Activated T-cell treated with anti-CD3 and anti-CD28 coated beads, Interleukin-2, amount 50 U/mL, for 1 hour (primary cell): ENCODE measurements at places on chromosomes 5 and 9.

DNA sequence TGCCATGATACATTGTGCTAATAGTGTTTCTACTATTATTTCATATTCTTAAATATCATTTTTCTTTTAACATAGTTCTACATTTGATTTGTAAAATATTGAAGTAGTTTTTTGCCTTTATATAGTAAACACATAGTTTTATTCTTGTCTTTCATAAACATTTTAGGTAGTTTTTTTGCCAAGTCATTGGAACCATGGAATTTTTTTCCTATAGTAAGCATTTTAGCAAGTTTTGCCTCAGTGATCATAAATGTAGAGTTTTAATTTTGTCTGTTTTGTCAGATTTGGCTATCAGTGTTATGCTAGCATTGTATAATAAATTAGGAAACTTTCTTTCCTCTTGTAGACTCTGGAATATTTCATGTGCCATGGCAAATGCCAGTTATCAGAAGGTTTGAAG lies 137.1 kb upstream of the LPAR1 start:
- DNase-seq, result no peak

DNA sequence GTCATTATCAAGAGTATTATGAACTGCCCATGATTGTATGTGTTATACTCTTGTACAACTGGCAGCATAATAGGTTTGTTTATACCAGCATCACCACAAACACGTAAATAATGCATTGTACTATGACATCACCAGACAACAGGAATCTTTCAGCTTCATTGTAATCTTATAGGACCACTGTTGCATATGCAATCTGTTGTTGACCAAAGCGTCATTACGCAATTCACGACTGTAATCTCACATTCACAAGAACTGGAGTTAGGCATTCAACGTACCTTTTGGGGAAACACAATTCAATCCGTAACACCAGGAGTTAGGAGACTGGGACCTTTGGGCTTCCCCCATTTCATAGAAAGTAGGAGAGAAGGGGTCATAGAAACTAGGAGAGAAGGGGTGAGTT lies 20.4 kb upstream of the ARSI start:
- no peak for DNase-seq

- no peak for DNase-seq
Measured at GRCh38 chr5:95892784-95893354, 68.8 kb downstream of the ELL2 start.

DNA sequence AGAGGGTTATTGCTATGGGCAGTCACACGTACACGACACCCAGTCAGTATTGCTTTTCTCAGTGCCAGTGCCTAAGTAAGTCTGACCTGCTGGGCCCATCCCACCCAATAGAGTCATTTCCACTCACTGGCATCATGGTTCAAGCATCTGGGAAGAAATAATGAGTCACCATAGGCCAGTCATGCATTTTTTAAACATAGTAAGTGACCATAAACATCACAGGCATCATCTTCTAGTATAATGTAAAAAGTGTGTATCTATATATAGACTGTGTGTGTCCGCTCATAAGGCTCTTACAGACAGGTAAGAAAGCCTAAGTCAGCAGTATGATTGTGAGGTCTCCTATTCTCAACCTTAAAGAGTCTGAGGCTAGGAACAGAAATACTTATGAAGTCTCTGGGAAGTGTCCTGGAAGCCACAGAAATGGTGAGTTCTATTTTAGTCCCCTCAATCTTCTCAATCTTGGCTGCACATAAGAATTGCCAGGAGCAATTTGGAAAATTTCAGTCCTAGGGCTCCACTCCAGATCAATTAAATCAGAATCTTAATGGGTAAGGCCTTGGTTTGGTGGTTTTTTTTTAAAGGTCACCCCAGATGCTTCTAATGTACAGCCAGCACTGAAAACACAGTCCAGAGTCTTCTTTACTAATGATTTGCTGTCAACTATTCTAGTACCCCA lies 65.2 kb downstream of the ZNF366 start:
- no peak for DNase-seq

GRCh38 chr5:170560938-170561337 lies 57.1 kb downstream of the KCNIP1 start:
- no peak for DNase-seq

DNA sequence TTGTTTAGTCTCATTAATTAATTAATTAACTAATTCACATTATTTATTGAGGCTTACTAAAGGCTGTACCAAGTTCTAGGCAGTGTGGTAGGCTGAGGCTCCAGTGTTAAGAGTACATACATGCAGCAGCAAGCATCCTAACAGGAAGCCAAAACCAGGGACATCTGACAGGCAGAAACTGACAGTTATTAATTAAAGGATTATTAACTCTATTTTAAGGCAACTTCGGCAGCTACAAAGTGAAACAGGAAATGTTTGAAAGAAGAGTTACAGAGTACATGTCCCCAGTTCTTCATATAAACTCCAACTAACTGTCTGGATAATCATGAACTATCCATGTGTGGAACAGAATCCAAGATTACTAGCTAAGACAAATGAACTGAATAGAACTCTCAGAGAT lies 39.3 kb upstream of the GABRB2 start:
- DNase-seq, result no peak

GRCh38 chr5:102797322-102797884 lies 42.3 kb downstream of the PAM start:
- no peak for DNase-seq

DNA sequence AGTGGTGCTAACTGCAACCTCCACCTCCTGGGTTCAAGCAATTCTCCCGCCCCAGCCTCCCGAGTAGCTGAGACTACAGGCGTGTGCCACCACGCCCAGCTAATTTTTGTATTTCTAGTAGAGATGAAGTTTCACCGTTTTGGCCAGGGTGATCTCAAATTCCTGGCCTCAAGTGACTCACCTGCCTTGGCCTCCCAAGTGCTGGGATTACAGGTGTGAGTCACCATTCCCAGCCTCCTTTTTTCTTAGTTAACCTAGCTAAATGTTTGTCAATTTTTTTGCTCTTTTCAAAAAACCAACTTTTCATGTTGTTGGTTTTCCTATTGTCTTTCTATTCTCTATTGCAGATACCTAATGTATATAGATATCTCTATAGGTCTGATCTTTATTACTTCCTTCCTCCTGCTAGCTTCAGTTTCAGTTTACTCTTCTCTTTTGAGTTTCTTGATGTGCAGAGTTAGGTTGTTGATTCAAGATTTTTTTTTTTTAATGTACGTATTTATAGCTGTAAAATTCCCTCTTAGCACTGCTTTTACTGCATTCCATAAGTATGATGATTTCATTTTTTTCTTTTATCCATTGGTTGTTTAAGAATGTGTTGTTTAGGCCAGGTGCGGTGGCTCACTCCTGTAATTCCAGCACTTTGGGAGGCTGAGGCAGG lies 32.9 kb downstream of the FGD3 start:
- peak; percentile 31 for DNase-seq

DNA sequence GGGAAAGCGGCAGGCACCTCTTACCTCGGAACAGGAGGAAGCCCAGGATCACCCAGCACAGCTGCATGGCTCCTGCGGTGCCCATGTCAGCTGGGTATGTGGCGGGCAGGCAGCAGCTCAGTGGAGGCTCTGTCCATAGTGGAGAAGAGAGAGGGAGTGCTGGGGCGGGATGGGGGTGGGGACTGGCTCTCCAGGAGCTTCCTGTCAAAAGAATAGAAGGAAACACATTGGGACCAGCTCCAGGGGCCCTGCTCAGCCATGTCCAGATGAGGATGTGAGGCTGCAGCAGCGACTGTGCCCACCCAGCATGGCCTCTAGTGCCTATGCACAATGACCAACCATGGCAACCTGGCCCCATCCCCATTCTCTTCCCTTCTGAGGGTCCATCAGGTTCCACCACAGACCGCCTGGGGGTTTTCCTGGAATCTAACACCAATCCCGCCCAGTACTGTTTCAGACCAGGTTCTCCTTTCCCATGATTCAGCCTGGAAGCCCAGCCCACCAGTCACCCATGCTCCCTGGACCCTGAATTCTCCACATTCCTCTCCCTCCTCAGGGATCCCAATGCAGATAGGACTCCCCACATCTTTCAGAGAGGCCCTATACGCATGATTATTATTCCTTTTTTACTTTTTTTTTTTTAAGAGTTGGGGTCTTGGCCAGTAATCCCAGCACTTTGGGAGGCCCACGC lies at the start of gene ECSCR:
ECSCR (minus strand) TSS at position 158 of the 691 bp plus-strand sequence; CDS start at position 85, 73 bp downstream.
- no peak for DNase-seq

GRCh38 chr9:70607926-70608325 lies 193.5 kb upstream of the KLF9 start:
- no peak for DNase-seq

DNA sequence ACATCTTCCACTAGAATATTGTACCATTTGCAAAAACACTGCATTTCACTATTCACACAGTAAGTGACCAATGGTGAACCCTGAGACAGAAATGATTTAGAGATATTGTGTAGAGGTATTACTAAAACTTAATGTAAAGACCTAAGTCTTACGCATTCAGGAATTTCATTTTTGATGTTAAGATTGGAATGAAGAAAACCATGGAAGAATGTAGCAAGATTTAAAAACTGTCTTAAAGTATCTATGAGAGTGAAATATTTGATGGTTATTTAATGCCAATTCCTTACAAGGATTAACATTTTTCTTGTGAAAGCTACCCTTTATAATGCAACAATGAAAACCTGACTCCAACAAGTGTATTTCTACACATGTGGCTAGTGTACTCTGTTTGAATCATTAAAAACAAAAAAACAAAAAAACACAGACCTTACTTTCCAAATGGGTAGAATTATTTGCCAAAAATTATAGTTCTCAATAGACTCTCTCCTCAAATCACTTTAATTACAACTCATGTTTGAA lies 172.0 kb downstream of the NNT start:
- no peak for DNase-seq
